ENCODE measurements at places on chromosomes 12 and 14. TPM values are rescaled to one million over a fixed set of nuclear protein-coding genes. Genes with fewer than 3 reads are reported as not detected.

C1R gene
- total RNA-seq: 51.1 TPM

ASB8 gene
- 27.3 TPM for total RNA-seq

GYS2 gene
- total RNA-seq: not detected

KCNC2 gene
- not detected for total RNA-seq

JAG2 gene
- total RNA-seq: 0.13 TPM

CPNE6 gene
- not detected for total RNA-seq

DNA sequence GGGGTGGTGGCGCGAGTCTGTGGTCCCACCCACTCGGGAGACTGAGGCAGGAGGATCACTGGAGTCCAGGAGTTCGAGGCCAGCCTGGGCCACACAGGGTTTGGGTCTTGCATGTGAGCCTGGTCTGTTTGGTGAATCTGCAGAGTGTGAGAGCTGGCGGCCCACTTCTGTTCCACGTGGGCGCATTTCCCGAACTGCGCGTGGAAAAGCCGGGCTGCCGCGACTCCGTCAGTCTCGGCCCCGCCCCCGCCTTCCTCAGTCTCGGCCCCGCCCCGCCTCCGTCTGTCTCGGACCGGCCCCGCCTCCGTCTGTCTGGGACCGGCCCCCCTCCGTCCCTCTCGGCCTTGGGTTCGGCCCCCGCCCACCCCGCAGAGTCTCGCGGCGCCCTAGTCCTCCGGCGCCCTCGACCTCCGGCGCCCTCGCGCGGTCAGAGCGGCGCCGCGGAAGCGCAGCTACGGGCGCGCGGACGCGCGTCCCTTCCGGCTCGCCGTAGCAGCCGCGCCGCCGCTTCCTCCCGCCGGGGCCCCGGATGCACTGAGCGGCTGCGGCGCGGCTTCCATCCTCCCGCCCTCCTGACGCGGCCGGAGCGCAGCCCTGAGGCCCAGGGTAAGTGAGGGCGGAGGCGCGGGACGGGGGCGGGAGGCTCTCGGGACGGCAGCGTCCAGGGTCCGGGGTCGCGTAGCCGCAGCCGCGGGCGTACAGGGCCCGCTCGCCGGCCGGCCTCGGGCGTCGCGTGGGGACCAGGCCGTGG lies at the start of gene EP400:
Gene EP400, plus strand, starts transcription at position 512 of the 751 bp plus-strand sequence. CDS start 10,678 bp downstream, outside the sequence.
- DNase-seq: peak; percentile 99

DNA sequence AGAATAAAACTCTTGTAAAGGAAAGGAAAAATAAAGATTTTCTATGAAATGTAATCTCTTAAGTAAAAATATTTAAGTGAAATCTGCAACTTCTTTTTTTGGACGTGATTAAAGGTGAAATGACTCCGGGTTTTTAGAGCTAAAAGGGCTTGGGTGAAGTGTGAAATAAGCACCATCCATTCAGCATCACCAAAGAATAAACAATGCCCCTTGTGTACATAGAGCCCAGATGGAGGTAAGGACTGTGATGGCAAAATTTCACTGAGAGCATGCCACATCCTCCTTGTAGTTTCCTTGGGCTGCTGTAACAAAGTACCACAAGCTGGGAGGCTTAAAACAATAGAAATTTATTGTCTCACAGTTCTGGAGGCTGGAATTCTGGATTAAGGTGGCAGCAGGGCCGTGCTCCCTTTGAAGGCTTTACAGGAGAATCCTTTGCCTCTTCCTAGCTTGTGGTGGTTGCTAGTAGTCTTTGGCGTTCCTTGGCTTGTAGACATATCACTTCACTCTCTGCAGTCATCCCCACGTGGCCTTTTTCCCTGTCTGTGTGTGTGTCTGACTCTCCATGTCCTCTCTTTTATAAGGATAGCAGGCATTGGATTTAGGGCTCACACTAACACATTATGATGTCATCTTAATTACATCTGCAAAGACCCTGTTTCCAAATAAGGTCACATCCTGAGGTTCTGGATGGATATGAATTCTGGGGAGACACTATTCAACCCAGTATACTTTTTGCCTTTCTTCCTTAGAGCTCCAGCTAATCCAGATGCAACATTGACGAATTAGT lies 24.2 kb downstream of the ZNF664 start:
- DNase-seq: peak; percentile 20

DNA sequence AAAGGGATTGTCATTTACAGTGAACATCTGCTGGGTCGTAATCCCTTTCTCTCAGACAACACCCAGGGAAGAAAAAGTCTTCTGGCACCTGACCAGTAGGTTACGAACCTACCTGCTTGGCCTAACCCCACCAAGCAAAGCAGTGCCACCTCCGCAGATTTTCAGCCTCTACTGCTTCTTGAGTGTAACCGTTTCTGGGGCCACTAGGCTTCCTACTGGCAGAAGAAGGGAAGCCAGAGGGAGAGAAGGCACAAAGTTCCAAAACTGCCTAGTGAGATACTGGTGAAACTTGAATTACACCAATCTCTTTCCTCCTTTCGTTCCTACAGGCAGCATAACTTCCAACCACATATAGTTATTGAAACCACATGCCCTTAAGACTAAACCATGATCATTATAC lies 383.6 kb downstream of the BCAT1 start:
- no peak for DNase-seq

GRCh38 chr14:56299306-56299984 lies 181.2 kb downstream of the PELI2 start:
- DNase-seq: no peak

DNA sequence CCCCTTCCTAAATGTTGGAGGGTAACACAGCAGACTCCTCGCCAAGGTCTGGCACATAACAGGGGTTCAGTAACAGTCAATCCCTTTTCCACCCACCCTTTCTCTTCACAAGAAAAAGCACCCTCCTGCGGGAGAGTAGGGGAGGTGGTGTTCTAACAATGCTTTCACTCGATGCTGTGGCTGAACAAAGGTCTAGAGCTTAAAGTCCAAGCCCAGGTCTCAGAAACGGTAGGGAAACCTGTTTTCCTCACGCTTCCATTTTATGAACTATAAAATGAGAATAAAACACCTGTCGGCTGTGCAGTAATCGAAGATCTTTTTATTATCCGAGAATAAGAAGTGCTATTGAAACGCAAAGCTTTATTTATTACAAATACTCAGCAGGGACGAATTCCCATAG lies 20.9 kb upstream of the CACNA2D4 start:
- no peak for DNase-seq

DNA sequence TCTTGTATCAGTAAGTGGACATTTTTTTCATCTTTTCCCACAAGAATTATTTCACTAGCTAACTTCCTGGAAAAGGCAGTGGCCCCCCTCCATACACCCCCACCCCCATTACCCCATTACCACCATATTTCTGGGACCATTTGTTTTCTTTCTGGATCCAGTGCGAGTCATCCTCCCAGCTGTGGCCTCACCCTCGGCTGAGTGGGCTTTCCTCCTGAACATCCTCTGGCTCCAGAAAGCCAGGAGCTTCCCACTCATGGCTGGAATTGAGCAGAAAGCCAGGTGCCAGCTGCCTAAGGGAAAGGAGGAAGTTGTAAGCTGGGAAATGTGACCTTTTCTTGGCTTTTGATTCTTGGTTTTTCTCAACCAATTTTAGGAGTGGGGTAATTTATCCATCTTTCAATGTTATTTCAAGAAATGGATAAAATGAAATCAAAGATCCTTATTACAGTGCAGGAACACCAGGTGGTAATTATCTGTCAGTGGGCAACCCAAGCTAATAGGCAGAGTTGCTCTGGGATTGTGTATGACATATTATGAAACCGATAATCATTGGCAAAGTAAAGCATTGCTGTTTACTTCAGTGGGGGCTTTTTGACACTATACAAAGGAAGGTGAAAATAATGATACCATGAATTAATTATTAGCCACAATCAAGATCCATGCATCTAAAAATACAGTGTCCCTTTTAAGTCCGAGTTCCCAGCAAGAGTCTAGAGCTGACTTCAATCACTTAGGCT lies 124.6 kb downstream of the KICS2 start:
- peak; percentile 58 for DNase-seq

DNA sequence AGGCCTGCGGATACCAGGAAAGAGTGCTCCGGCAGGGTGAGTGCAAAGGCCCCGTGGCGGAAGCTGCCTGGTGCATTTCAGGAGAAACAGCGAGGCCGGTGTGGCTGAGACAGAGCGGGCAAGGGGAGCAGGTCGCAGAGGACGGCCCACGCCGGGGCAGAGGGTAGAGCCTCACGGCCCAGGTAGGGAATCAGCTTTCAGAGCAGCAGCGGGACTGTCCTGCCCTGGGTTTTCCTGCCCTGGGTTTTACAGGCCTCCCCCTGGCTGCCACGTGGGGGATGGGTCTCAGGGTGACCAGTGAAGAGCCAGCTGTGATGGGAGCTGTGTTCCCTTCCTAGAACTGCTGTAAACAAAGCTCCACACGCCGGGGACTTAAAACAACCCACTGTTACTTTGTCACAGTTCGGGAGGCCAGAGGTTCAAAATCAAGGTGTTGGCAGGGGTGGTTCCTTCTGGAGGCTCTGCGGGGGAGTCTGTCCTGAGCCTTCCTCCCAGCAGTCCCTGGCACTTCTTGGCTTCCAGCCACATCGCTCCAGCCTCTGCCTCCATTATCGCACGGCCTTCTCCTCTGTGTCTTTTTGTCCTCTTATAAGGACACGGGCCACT lies 10.4 kb downstream of the NCOR2 start:
- DNase-seq: no peak

GRCh38 chr14:72478471-72478893 lies 415.4 kb downstream of the DPF3 start:
- DNase-seq: no peak

- no peak for DNase-seq
These were observed 1.2 kb upstream of the NOP2 start for GRCh38 chr12:6569312-6569711.

GRCh38 chr14:95496690-95497259 lies 19.7 kb downstream of the SYNE3 start:
- no peak for DNase-seq
